Activated CD4-positive, alpha-beta T cell treated with anti-CD3 and anti-CD28 coated beads, Interleukin-2, amount 50 U/mL, for 24 hours (primary cell): ENCODE measurements at places on chromosomes 11 and 22.

- no peak for DNase-seq
Measured at GRCh38 chr11:111949519-111950426, 12.6 kb downstream of the DIXDC1 start.

DNA sequence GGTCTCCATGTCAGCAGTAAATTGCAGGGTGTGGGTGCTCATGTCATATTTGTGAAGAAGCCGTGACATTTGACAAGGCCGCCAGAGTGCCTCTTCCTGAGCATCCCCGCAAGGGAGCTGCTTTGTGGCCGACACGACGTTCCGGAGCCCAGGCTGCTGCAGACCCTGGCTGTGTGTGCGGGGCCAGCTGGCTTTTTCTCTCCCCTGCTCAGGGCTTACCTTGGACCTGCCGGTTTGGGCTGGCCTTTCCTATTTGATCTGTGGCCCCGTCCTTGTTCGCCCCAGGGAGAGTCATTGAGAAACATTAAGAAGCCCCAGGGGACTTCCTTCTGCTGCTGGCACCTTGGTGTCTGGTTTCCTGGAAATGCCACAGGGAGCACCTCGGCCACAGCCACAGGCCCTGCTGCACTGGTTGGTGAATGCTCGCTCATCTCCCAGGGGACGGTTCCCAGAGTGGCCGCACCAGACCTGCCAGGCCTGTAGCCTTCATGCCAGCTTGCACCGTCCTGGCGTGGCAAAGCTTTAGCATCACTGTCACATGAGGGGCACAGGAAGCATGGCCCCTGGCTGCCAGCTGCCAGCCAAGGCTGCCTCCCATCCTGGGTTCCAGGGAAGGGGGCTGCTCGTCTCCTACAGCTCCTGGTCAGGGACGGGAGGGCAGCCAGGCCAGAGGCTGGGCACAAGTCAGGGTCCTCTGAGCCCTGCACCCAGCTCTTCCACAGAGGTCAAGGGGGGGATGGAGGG lies 5.4 kb downstream of the GRK2 start:
- DNase-seq, result no peak

DNA sequence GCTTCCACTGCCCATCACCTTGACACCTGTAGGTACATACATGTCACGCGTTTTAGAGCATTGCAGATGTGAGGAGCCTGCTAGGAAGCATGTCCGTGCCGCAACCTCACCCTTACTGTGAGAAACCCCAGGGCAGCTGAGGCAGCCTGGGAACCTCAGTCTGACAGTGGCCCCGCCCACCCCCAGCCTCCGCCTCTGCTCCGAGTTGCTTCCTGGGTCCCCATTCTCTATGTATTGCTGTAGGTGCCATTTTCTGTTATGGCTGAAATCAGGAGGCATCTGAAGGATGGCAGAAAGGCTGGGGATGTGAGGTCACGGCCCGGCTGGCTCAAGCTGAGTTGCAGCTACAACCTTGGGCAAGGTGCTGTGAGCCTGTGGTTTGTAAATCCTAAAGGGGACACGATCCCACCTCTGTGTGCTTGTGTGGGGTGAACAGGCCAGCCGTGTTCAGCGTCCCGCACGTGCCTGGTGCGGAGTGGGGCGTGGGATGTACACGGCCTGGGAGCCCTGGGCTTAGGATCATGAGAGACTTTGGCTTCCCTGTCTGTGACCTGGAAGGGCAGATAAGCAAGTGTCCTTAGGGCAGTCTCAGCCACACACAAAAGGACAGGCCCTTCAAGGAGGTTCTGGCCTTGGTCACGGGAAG lies 102.7 kb downstream of the PHF21B start:
- DNase-seq, result no peak

DNA sequence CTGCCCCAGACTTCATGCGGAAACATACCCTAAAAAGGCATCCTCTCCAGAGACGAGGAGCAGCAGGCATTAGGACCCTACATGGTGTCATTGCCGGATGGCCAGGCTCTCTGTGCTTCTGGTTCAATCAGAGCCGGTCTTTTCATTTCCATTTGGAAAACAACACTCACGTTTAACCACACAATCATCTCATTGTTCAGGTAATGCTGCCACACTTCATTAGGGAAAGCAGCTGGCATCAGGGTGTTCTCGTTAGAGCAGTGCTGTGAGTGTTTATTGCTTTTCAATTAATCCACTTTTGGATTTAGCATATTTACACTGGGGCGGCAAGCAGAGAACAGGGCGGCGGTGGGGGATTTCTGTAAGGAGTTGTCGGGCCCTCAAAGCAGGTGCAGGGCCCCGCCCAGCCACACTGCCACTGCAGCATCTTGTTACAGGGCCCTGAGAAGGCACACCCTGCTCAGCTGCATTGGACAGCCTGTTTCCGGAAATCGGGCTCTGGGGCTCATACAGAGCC lies 338.6 kb downstream of the SHANK2 start:
- no peak for DNase-seq

DNA sequence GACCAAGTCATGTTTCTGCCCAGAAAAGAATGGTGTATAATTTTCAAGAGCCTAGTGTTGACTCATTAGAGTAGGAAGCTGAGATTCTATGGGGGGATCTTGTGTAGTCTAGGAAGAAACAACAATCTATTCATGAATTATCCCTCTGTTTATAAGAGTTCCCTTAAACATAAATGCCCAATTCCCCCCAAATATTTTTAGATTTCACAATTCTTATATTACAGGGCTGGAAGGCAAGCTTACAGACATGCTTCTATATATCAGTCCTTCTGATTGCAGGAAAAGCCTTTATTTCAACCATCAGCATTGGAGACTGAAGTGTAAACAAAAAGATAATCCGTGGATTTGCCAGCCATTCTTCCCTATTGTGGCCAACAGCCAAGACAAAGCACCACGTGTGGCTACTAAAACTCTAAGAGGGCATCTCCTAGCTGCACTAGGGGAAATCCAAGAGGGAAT lies 71.4 kb downstream of the NAT10 start:
- no peak for DNase-seq

DNA sequence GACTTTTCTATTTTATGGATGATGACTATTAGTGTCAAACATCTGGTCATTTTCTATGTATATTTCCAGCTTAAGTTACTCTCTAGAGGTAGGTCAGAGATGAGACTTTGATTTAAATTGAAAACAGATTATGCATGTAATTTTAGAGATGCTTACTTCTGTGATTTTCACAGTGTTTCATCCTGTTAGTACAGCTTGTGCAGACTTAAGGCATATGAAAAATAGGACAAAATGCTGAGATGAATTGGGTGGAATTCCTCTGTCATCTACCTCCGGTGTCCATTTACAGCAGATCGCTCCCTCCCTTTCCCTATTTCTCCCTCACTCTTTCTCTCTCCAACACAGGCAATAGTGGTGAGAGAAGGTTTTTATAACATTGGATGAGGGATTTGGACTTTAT lies 14.1 kb downstream of the JAM3 start:
- no peak for DNase-seq

DNA sequence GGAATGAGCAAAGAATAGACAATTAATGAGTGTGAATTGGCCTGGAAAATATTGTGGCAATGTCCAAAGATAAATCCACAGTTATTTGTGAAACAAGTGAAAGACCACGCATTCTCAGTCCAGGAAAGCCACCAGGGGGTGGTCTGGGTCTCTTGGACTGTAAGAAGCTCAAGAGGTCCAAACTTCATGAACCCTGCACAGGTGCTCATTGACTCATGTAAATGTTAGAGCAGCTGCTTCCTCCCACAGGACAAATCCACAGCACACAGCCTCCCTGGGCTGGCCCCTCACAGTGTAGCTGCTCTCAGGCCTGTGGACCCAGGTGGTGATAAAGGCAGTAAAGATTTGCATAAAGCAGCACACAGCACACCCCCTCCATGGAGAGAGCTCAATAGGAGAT lies 114.0 kb downstream of the ZNF280B start:
- DNase-seq, result no peak

- no peak for DNase-seq
Measured at GRCh38 chr11:75558939-75559843, 2.9 kb upstream of the SERPINH1 start.

GRCh38 chr11:40683010-40683409 lies 776.4 kb downstream of the LRRC4C start:
- no peak for DNase-seq

DNA sequence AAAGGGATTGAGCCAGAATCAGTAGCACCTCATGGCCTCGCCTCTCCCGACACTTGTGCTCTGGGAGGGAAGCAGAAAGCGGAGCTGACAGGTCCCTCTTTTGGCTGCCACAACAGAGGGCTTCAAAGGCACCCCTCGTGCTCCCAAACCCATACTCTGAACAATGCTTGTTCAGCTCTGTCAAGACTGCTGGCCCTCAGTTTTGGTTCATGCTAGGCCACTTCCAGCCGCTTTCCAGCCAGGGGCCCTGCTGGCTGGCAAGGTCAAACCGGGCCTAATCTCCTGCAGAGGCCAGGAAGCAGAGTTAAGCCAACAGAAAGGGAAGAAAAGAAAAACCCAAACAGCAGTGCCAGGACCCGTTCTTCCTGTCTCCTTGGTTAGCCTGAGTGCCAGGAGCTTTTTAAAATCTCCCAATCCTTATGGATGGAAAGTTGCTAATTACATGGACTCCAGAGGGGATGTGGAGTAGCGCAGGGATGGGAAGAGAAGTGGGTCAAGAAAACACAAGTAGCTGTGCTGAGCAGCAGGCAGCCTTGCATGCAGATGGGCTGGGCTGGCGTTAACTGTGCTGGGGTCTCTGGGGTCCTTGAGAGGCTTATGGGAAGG lies 150.6 kb downstream of the GRIK4 start:
- DNase-seq, result no peak

- DNase-seq, result no peak
Measured at GRCh38 chr22:42769574-42770447, 49.1 kb upstream of the A4GALT start.
